Fibroblast of skin of left biceps (primary cell): ENCODE measurements at places on chromosomes 6 and 20.

DNA sequence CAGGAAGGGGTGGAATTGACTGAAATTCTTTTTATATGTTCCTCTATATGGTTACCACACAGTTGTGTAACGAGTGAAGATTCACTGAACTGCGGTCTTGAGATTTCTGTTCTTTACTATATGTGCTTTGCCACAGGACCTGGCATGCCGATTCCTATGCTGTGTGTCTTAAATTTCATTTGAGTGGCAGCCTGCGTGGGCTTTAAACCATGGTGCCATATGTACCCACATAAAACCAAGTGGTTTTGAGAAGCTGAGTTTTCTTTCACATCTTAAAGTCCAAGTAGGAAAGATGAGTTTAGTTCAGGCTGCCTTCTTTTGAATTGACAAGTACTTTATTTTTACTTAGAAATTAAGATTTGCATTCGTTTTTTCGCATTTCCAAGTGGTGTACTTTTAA, 101.1 kb downstream of the DOK5 start:
- no peak for DNase-seq

GRCh38 chr6:2554651-2555260, 196.0 kb downstream of the MYLK4 start:
- no peak for DNase-seq

- no peak for DNase-seq
Observed at GRCh38 chr6:126040826-126041225, 54.5 kb downstream of the TRMT11 start.

DNA sequence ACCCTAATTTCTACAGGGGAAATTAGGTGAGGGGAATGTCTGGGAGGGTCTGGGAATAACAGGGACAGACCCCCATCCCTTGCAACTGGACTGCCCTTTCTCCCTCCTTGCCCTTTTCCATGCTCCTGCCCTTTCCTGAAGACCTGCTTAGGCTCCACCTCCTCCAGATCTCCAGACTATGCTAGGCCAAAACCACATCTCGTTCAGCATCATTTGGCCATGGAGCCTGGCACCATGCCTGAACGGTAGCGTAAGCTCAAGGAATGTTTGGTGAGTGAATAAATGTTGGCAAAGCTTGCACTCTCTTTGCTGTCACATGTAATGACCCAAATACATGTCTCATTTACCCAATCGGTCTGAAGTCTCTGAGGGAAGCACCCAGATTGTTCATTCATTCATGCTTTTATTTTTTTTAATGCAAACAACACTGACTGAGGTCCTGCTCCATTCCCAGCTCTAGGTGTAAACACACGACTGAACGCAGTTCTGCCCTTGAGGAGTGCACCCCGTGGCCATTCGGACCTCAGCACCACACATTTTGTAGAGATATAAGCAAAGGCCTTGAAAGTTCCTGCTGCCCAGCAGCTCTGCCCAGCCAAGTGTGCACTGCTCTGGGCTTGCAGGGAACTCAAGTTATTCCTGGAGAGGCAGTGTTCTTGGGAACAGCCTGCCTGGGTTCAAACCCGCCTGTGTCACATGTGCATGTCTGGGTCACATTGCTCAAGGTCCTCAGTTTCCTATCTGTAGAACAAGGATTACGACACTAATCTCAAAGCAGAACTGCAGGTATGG, 1.1 kb upstream of the GRM4 start:
- no peak for DNase-seq

DNA sequence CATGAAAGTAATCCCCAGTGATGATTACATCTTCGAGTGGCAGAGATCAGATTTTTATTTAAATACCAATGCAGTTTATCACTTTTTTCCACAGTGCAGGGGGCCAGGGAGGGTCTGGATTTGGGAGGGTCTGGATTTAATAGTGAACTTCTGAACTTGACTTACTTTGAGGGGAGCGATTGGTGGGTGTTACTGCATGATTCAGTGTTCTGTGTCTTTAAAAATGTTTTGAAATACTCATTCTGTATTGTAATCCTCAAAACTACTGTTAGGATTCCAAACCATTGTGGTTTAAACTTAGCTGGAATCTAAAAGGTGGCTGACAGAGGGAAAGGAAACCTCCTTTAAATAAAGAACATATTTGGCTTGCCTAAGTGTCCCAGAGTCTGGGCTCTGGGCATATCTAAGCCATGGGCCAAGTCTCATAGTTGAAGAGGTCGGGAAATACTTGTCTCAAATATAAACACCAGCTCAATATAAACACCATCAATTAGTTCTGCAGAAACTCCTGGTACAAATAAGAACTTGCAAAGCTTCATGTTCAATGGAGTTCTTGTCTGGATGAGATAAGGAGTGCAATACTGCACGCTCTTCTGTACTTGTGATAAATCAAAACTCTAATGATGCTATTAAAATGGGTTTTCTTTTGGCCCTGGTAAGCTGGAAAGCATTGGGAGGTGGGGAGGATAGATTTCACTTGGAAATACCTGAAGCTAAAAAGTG, 14.4 kb downstream of the JARID2 start:
- DNase-seq, result peak; percentile 88

GRCh38 chr6:159727717-159728445, 575 bp downstream of the WTAP start:
- DNase-seq, result no peak

- peak; percentile 31 for DNase-seq
Observed at GRCh38 chr6:53725791-53726575, 60.4 kb upstream of the KLHL31 start.

- no peak for DNase-seq
Observed at GRCh38 chr6:134173366-134173725, 120.9 kb upstream of the SLC2A12 start.

DNA sequence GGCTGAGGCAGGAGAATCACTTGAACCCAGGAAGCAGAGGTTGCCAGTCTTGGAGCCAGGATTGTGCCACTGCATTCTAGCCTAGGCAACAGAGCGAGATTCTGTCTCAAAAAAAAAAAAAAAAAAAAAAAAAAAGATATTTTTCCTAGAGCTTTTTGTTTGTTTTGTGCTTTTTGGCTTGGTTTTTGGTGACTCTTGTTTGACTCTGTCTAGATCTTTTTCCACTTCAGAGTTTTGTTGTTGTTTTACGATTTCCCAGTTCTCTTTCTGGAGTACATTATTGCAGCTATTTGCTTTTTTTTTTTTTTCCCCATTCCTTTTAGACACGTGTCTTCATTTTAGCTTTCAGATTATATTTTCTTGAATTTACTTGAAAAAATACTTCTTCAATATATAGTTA, 67.0 kb upstream of the AKAP12 start:
- no peak for DNase-seq

GRCh38 chr6:44472250-44472945, 84.9 kb downstream of the CDC5L start:
- DNase-seq, result no peak

DNA sequence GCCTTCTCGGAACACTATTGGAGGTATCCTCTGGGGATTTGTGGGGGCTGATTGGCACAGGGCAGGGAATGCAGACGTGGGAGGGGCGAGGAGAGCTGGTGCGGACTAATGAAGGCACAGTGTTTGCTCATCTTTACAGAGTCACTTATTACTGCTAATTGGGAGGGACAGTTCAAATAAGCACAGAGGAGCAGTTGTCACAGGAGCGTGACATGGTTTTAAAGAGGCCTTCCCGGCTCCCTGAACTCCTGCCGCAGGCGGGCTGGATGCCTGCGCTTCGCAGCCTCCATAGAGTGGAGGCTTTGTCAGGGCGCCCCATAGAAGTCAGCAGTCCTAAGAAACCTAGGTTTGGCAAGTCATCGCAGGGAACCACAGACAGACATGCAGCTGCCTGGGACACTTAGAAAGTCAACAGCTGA, 149.6 kb downstream of the LINC00237 start:
- no peak for DNase-seq

GRCh38 chr6:10437891-10438290, 23.0 kb upstream of the TFAP2A start:
- DNase-seq, result no peak
